ENCODE measurements at places on chromosomes 5 and 9.

DNA sequence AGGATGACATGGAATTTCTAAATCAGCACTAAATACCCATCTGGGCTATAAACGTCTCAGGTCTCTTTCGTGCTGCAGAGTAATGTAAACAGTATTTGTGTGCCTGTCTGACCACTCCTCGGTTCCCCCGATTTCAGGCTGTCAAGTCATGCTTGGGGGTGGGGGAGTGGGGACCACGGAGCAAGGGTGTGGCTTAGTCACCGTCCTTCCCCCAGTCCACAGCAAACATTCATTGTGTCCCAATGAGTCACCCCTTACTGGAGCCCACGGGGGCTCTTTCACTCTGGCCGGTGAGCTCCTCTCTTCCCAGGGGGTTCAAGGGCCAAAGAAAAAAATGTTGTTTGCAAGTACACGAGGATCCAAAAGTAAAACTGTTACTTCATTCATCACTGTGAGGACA, 72.4 kb upstream of the ICE1 start:
- no peak for DNase-seq

GRCh38 chr5:132257131-132258101, at the start of gene PDLIM4:
PDLIM4 (plus strand) TSS chr5:132257696; CDS start chr5:132257735, 39 bp downstream.
- no peak for DNase-seq

GRCh38 chr9:96048956-96049831, 173.7 kb downstream of the ERCC6L2 start:
- no peak for DNase-seq

- peak; percentile 98 for DNase-seq
Observed at GRCh38 chr9:115590011-115590410, 472.1 kb upstream of the TNC start.

DNA sequence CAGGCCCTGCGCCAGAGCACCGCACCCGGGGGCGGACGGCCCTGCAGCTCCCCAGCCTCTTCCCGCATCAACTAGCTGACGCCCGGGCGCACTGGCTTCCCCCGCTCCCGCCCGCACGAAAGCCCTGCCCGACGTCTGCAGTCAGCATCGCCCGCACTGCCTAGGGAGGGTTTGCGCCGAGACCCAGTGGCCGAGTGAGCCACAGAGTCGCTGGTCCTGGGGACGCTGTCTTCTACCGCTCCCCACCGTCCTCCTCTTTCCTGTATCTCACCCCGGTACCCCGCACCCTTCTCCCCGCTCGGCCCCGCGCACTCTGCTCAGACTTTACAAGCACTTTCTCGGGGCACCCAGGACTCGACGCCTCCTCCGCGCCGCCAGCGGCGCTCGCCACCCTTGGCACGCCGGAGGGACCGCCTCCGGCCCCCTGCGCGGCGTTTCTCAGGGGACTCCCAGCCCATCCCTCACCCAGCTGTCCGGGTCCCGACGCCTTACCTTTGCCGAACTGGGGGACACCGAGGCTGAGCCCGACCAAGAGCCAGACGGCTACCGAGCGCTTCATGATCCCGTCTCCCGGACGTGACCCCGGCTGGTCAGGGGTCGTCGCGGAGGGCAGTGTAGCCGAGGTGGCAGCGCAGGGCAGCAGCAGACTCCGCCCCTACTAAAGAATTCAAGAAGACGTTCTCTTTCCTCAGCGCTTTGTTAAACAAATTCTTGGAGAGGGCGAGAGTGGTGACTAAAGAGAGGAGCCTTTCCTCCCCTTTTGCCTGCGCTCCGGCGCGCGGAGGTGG, 670 bp downstream of the EDIL3 start:
- DNase-seq: peak; percentile 41

- no peak for DNase-seq
Observed at GRCh38 chr9:109717342-109717741, 62.7 kb upstream of the PALM2AKAP2 start.

DNA sequence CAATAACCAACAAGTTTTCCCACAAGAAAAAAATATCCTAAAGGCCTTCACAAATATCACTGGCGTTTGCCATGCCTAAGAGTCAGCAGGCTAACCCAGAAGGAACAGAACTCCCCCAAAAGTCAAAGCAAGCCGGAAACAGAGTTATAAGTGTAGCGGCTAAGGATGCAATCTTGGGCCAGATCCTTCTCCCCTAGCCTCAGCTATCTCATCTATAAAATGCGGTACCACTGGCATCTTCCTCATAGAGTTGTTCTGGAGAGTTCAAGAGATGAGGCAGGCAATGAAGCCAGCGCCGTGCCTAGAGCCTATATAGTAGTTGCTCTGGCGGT, 632 bp downstream of the DPM2 start:
- DNase-seq: no peak

GRCh38 chr5:120155873-120156272, 308.2 kb upstream of the PRR16 start:
- DNase-seq: no peak

DNA sequence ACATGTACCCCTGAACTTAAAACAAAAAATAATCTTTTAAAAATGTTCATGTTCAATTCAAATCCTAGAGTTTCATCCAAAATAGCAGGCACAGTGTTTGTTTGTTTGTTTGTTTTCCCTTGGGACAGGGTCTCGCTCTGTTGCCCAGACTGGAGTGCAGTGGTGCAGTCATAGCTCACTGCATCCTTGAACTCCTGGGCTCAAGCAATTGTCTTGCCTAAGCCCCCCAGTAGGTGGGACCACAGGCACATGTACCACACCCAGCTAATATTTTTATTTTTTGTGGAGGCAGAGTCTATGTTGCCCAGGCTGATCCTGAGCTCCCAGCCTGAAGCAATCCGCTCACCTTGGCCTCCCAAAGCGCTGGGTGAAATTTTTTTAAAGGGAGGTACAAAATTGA, 5.0 kb upstream of the POLR1E start:
- no peak for DNase-seq

DNA sequence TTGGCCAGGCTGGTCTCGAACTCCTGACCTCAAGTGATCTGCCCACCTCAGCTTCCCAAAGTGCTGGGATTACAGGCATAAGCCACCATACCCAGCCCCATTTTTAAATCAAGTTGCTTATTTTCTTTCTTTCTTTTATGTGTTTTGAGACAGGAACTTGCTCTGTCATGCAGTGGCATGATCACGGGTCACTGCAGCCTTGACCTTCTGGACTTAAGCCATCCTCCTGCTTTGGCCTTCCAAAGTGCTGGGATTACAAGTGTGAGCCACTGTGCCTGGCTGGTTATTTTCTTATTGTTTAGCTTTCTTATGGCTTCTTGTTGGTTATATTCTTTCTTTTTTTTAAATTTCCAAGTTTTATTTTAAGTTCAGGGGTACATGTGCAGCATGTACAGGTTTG, 79.7 kb upstream of the C5orf63 start:
- no peak for DNase-seq

DNA sequence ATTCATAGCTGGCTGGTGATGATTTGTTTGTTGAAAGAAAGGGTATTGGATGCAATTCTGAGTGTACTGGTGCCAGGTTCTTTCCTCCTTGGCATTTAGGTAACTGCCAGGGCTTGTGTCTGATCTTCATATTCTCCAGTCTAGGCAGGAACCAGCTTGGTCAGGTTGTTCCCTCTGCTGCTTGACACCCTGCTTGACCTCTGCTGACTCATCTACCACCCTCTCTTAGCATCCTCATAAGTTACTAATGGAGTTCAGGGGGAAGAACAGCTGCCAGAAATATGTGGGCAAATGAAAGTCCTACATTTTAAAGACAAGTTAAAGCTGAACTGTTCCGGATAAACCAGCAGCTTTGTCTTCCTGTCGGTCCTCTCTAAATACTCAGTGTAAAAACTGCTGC, 116.1 kb upstream of the TNC start:
- DNase-seq: peak; percentile 92

DNA sequence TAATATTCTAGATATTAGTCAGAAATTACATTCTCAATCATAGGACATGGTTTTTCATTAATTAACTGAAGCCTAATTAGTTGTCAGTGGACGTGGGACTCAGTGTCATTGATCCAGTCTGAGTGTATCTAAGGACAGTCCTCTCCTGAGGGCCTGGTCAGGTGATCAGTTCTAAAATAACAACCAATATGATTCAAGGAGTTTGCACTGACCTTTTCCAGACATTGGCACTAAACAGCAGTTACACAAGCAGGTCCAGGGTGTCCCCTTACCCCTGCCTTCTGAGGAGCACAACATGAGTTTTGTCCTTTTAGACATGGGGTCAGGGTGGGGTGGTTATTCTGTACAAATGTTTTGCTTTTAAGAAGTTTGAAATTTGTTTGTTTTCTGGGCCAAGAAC, 97.8 kb downstream of the CMYA5 start:
- DNase-seq: no peak

DNA sequence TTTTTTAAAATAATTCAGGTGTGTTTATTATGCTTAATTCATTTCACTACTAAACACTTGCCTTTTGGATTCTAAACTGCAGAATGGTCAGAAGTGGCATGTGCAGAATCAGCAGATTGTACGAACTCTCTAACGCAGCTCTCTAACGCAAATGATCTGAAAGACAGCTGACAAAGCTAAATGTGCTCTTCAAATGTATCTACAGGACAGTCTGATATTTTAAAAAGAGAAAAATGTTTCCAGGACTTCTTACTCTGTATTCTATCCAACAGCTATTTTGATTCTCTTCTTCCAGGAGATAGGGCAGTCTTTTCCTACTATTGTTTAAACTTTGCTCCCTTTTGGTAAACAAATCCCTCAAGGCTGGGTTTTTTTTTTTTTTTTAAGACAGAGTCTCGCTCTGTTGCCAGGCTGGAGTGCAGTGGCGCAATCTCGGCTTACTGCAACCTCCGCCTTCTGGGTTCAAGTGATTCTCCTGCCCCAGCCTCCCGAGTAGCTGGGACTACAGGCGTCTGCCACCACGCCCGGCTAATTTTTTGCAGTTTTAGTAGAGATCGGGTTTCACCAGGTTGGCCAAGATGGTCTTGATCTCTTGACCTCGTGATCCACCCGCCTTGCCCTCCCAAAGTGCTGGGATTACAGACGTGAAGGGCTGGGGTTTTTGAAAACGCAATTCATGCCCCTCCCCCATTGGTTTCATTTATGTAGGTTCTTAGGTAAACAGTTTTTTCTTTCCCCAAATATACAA, 1.2 kb downstream of the NMRK1 start:
- no peak for DNase-seq

GRCh38 chr9:20376731-20377375, 245.4 kb downstream of the MLLT3 start:
- no peak for DNase-seq
